H9 (cell line): ENCODE measurements at places on chromosomes 3 and 15. TPM values are rescaled to one million over a fixed set of nuclear protein-coding genes. Genes with fewer than 3 reads are reported as not detected.

GRCh38 chr3:190266913-190267290, 55.3 kb downstream of the CLDN1 start:
- DNase-seq, result no peak

Gene ST8SIA2
- 1.8 and 3.2 TPM in 2 replicates for total RNA-seq

Gene DPPA4
- 796 and 821 TPM in 2 replicates for total RNA-seq

GRCh38 chr3:86942206-86942605, 48.7 kb downstream of the VGLL3 start:
- DNase-seq, result no peak

GRCh38 chr15:41806291-41807181, 21.4 kb upstream of the JMJD7 start:
- peak; percentile 57 for DNase-seq

Gene TICRR
- total RNA-seq, result 26.0 TPM in 2 replicates
